ENCODE measurements at places on chromosomes 13 and 19.

GRCh38 chr13:95494082-95494681, 58.3 kb upstream of the CLDN10 start:
- DNase-seq: peak; percentile 38

DNA sequence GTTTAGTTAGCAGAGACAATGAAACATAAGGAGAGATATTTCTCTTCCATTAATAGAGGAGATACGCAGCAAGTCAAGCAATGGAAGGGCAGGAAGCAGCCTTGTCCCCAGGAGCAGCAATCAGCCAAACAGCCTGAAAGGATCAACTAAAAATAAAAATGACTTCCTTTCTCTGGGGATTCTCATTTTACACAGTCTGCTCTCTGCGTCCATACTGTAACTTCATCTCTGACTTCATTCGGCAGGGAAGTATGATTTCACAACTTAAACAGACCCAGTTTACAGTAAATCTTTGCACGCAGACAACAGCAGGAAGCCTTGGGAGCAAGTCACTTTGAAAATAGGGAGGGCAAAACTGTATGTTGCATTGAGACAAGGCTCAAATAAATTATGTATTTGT, 826.7 kb downstream of the DIAPH3 start:
- DNase-seq: no peak

DNA sequence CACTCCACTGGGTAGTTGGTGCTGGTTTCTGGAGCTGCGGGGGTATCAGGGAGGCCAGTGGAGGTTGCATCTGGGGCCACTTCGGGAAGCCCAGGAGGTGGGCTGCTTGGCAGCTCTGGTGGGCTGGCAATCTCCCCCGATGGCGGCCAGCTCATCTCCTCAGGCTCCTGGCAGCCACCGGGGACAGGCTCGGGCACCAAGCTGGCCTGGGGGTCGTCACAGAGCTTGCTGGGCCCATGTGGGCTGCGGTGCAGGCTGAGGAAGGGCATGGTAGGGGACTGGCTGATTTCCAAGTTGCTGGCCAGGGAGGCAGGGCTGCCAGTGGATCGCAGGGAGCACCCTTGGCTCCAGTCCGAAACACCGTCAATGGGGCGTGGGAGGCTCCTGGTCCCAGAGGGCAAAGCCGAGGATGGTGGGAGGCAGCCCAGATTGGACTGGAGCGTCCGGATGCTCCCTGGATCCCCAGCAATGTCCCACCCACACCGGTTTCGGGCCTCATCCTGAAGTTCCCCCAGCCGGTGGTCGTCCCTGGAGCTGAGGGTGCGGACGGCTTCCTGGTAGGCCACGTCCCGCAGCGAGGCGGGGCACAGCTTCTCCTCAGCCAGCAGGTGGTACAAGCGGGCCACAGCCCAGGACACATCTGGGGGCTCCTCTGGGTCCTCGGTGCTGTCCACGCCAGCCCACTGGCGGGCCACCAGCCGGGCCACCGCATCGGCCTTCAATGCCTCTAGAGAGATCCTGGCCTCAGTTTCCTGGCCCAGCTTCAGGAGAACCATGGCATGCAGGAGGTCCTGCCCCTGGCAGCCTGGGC, 13.8 kb downstream of the TICAM1 start:
- DNase-seq: no peak

DNA sequence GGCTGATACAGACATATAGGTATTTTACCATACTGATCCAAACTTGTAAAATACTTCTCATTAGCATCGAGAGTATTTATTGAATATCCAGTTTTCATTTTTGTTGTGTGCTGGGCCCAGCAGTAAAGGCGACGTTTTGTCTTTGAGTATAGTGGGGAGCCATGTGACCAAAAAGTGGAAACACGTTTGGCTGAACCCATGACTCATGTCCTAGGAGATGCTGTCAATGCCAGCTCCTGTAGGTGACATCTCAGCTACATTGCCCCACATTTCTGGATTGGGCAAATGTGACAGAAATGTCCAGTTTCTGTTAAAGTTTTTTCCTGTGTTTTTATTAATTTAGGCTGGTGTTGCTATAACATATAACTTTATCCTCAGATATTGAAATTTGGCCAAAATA, 26.1 kb upstream of the GTF3A start:
- DNase-seq: no peak

DNA sequence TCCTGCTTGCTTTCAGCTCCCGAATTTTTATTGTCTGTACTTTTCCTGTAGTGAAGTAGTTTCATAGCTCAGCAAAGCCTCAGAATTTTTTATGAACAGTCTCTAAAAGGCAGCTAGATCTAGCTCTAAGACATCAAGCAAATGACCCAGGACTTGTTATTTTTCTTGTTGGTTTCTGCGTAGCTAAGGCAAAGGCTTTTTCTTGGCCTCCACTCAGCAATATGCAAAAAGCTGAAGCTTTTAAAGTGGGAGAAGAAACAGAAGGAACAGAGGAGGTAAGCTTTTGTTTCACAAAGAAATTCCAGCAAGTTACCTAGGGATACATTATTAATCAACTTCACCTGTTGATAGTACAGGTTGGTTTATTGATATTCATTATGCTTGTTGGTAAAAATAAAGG, 235.9 kb downstream of the PCDH20 start:
- no peak for DNase-seq

- DNase-seq: no peak
Observed at GRCh38 chr13:41596190-41596589, 138.8 kb downstream of the RGCC start.

GRCh38 chr13:24672141-24673132, 7.8 kb upstream of the ATP12A start:
- no peak for DNase-seq

GRCh38 chr13:50866817-50867636, 23.5 kb upstream of the DLEU7 start:
- DNase-seq: no peak

DNA sequence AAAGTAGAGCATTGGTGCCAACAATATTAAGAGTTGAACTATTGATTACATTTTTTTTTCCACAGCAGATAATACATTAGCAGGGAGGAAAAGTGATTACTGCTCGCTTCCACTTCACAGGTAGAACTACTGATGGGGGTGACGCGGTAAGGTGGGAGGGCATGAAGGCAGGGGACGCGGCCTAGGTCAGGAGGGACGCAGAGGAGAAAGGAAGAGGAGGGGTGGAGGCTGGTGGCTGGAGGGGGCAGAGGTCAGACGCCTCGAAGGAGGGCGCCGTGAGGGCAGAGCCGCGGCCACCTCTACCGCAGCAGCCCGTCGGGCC, 287 bp upstream of the B3GLCT start:
- no peak for DNase-seq

DNA sequence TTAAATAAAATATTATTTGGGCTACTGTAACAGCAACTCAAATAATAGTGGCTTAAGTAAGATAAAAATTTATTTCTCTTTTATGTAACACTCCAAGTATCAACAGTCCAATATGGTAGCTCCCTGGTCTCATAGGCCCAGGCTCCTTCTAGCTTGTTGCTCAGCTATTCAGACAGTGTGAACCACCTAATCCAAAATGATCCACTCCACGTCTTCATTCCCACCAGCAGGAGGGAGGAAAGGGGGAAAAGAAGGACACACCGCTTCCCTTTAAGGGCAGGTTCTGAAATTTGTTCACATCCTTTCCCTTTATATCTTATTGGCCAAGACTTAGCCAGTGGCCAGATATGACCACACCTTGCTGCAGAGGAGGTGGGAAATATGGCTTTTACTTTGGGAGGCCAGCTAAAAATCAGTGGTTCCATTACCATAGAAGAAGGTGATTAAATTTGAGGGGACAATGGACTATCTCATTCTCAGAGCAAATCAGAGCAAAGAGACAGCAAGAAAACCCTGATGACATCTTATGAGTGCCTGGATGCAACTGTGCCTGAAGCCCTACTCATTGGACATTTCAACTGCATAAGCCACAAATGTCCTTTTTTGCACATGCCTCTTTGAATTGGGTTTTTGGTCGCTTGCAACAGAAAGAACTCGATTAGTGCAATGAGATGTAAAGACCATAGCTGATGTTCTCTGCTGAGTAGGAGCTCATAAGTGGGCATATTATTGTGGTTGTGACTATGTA, 7.0 kb upstream of the EPOR start:
- DNase-seq: no peak

DNA sequence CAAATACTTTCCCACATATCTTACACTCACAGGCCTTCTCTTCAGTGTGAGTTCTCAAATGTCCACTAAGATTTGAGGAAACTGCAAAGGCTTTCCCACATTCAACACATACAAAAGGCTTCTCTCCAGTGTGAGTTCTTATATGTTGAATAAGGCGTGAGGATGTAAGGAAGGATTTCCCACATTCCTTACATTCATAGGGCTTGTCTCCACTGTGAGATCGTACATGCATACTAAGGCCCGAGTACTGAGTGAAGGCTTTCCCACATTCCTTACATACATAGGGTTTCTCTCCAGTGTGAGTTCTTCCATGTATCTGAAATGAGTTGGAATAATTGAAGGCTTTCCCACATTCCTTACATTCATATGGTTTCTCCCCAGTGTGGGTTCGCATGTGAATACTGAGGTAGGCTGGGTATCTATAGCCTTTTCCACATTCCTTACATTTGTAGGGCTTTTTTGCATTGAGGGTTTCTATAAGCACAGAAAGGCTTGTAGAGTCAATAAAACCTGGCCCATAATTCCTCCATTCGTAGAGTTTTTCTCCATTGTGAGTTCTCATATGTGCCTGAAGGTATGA, 9.6 kb downstream of the ZNF426 start:
- no peak for DNase-seq

- DNase-seq: peak; percentile 61
Observed at GRCh38 chr19:55353803-55354697, 469 bp downstream of the COX6B2 start.

- DNase-seq: peak; percentile 53
Observed at GRCh38 chr19:46537136-46538097, 41.8 kb upstream of the PNMA8B start.

- DNase-seq: no peak
Observed at GRCh38 chr13:59643906-59644626, 519.7 kb downstream of the DIAPH3 start.

DNA sequence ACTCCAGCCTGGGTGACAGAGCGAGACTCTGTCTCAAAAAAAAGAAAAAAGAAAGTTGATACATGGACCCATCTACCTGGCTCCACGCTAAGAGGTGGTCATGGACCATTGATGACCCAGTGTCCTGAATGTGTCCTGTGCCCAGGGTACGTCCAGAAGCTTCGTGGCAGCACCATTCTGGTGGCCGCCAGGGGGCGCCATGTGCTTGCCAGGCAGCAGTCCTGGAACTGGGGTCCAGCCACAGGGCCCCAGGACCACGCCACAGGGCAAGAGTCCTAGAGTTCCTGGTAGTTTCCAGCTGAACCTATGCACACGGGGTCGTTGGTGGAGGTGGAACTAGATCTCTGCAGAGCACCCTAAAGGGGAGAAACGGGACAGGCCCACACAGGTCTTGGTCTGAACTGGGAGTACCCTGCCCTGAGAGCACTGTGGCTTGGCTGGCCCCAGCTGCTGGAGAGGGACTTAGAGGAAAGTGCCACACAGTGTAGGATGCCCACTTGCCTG, 19.9 kb upstream of the FBXO27 start:
- peak; percentile 58 for DNase-seq

DNA sequence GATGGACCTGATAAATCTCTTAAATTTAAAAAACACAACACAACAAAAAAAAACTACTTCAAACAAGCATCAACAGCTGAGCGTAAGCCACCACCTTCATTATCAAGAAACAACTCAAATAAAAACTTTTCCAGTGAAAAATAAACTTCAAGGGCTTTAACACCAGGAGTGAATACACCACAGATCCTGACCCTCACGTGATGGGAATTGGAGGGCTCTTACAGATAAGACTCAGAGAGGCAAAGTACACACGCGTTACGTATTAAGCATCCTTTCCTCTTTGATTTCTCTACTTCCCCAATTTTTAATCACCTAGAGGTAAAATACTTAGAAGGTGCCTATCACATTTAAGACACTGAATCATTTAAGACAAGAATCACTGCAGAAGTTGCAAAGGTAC, 573 bp upstream of the STARD13 start:
- DNase-seq: no peak

DNA sequence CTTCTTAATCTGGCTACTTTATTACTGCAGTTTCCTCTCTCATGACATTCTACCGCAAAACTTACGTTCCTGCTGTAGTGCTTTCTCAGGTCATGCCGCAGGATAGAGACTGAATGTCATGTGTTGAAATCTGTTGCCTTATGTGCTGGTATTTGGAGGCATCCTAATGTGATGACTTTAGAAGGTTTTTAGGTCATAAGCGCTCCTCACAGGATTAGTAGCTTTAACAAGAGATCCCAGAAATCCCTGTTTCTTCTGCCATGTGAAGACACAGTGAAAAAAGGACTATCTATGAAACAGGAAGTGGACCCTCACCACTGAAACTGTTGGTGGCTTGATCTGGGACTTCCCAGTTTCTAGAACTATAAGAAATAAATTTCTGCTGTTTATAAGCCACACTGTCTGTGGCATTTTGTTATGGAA, 209.3 kb downstream of the LACC1 start:
- DNase-seq: no peak

DNA sequence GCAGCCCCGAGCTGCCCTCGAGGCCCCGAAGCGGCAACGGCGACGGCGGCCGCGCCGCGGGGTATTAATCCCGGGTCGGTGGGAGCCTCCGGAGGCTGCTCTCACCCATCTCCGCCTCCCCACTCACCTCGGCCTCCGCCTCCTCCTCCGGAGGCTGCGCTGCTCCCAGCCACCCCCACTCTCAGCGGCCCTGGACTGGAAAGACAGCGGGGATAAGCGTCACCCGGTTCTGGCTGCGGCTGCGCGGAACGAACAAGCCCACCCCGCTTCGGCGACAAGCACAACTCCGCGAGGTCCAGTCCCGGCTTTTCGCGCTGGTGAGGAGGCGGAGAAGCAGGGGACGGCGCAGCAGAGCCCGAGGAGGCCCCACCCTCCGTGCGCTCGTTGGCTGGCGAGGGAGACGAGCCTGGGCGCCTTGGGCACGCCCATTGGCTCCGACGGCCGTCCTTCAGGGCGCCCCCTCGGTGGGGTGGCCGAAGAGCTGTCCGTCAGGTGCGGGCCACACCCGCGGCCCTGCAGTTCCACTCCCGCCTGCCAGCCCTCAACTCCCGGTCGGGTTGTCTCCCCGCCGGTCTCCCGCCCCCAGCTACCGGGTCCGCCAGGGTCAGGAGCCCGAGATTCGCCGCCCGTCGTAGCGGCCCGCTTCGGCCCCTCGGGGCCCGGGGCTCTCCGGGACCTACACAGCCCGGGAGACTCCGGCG, at the start of gene ZMYM5:
Gene ZMYM5 (minus strand): TSS at position 327 of the 701 bp plus-strand sequence. CDS start 11,469 bp downstream, outside the sequence.
- DNase-seq: peak; percentile 90

GRCh38 chr19:51760697-51761356, at the start of gene FPR2:
Gene FPR2 (plus strand): TSS chr19:51761180. CDS start chr19:51768659, 7,479 bp downstream.
- DNase-seq: no peak

DNA sequence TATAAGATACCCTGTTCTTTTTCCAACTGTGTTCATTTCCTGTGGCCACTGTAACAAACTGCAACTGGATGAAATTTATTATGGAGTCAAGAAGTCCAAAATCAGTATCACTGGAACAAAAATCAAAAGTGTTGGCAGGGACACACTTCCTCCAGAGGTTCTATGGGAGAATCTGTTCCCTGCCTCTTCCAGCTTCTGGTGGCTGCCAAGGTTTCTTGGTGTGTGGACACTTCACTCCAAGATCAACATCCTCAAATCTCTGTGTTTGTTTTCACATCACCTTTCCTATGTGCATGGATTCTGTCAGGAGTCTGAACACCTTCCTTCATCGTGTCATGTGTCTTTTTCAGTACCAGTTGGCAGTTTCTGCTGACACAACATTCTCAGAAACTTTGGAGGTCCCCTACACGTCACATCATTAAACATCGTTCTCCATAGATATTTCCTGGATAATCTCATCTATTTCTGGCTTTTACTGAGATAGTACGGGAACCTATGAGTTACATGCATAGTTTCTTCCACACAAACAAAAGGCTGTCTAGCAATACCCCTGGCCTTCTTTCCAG, 15.2 kb upstream of the EFNB2 start:
- no peak for DNase-seq

GRCh38 chr19:3722443-3723109, 14.4 kb downstream of the TJP3 start:
- no peak for DNase-seq
